KBM-7 (cell line): ENCODE measurements at places on chromosomes 7 and 10.

DNA sequence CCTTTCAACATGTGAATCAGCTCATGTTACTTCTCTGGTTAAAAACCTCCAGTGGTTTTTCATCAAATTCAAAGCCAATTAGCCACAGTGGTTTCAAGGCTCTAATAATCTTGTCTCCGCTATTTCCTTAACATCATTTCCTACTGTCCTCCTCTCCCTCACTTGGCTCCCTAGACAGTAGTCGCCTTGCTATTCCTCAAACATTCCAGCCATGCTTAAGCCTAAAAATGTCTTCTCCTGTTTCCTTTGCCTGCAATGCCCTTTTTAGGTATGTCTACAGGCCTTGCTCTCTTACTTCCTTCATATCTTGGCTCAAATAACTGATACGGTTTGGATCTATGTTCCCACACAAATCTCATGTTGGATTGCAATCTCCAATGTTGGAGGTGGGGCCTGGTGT, 779.4 kb upstream of the LRRN3 start:
- no peak for DNase-seq

DNA sequence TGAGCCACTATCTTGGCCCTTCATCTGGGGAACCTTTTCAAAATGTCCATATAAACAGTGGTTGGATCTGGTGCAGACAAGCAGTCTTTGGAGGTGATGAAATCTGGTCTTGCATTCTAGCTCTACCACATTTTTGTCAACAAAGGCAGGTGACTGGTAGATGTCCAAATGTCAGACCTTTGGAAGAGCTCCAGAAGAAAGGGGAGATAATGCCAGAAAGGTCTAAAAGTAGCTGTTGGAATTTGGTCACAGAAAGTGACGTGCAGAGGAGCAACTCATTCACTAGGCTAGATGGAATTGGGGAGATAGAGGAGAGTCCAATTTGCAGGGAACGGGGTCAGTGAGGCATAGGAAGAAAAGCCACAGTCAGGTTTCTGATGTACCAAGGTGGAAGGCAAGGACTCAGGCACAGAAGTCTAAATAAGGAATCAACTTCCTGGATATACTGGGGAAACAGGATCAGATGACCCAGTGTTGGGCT, 36.4 kb upstream of the WAC start:
- DNase-seq = no peak

DNA sequence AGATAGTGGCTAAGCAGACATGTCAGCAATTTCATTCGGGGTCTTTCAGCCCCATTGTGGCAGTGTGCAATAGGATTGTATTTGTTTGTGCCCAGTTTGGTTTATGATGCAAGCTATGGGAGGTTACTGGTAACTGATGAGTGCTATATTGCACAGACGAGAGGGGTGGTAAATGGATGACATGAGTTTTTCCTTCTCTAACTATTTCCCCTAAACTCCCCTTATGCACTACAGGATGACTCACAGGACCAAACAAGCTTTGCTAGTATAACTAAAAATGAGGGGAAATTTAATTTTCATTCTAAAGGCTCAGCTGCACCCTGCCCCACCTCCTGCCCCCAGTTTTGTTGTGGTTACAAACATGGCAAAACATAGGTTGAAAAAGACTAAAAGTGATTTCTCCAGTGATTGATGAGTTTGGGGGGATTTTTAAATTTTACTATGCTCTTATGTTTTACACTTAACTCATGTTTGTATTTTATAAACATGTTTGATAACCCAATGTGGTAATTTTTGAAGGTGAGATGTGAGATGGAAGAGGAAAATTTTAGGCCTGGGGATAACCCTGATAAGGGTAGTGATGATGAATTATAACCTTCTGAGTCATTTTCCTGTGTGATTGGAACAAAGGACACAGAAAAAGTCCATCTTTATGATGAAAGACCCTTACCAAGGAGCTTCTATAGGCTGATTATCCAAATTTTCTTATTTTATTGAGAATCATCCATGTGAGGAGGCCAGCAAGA, 60.8 kb upstream of the NAMPT start:
- peak; percentile 9 for DNase-seq

- no peak for DNase-seq
These were observed 22.6 kb downstream of the DOCK1 start for GRCh38 chr10:126927799-126928198.

DNA sequence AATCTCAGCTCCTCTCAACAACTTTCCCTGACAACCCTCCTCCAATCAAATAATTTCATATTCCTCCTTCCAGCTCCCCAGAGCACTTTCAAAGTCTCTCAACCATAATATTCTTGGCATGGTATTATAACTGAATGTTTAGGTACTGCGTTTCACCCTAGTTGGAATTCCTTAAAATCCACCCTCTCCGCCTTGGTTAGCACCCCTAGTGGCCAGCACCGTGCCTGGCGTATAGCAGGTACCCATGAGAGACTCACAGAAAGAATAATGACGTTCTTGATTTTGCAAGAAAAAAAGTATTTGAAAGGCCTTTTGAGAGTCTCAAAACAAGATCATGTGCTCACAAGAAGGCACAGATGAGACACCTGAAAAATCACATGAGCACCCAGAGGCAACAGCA, 50.9 kb downstream of the GLI3 start:
- no peak for DNase-seq

GRCh38 chr7:41586931-41587640, 115.8 kb downstream of the INHBA start:
- no peak for DNase-seq

DNA sequence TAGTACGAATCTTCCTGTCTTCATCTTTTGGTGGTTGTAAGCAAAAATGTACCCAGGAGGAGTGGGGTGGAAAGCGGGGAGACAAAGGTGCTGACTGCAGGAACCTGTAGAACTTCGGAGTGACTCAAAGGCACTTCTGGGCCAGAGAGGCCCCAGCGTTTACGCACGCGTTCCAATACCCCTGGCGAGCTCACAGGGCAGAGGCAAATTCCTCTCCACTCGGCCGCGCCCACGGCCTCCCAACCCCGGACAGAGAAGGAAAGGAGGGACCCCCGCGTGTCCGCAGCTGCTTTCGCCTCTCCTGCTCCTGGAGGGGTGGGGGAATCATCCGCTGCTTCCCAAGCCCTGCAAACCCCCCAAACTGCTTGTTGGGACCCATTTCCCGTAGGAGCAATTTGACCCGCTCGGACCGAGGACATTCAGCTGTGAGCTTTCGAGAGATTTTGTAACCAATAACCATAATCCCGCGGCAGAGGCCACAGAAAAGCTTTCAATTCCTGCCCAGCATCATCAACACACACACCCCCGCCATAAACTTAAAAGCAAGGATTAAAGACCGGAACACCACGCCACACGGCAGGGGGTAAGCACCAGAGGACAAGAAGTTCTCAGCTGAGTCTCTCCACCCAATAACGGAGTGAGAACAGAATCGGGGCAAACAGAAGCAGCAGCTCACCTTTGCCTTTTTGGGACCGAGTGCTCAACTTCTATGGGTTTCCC, 2.3 kb downstream of the IGF2BP3 start:
- DNase-seq = peak; percentile 73

- DNase-seq = peak; percentile 85
These were observed 18.2 kb downstream of the GPR146 start for GRCh38 chr7:1062296-1063294.
